ENCODE measurements at places on chromosomes 4 and X.

GRCh38 chr4:7591409-7592053, 156.8 kb upstream of the PSAPL1 start:
- DNase-seq, result no peak

- DNase-seq, result no peak
Observed at GRCh38 chr4:101695176-101695575, 95.4 kb upstream of the BANK1 start.

DNA sequence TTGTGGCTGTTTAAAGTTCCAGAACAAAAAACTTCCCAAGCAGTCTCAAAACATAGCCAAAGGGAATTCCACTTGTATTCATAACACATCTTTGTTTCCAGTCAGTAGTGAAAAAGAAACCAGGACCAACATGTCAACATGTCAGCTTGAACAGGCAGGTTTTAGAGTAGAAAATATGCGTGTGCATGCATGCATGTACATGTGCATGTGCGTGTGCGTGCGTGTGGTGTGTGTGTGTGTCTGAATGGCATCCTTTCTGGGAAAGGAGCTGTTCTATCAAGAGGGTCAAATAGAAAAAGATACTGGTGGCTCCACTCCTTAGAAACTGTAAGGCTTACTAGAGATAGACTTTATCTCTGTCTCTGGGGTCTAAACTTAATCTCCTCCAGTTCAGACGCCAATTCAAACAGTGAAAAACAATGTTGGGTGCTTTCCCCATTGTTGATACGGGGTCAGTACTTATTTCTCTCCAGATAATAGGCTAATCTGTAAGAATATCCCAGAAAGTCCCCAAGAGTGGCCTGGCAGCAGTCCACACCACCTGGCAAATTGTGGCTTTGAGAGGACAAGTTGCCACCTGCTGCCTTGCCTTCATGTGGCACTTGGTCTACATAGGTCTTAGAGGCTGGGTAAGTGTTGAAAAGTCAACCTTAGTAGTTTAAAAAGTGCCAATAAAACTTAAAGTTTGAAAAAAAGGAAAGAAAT, 110.4 kb downstream of the SCD5 start:
- no peak for DNase-seq

- DNase-seq, result no peak
Observed at GRCh38 chrX:41666251-41666650, 22.5 kb upstream of the GPR34 start.

DNA sequence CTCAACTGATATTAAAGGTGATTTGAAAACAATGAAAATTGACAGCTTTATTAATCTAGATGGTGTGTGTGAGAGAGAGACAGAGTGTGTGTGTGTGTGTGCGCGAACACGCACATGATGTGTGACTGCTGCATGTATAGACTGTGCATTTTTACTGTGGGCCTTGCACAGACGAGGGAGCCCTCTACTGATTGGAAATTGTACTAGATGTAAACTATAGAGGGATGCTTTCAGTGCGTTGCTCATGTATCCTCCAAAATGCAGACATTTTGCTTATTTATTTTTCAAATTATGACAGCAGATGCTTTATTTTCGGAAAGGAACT, 168.4 kb upstream of the GK2 start:
- DNase-seq, result no peak

DNA sequence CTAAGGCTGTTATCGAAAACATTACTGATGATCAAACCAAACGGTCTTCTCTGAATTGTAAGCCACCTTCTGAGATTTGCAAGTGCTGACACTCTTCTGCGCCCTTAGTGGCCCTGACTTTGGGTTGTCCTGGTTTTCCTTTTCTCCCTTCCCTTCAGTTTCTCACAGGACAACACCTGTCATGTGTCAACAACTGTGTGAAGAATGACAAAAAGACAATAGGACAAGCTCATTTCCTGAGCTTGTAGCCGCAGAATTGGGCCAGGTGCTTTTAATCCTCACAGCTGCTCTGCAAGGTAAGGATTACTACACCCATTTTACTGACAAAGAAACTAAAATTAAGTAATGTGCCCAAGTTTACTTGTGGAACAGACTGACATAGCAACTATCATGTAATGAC, 44.9 kb upstream of the TXK start:
- DNase-seq, result no peak

DNA sequence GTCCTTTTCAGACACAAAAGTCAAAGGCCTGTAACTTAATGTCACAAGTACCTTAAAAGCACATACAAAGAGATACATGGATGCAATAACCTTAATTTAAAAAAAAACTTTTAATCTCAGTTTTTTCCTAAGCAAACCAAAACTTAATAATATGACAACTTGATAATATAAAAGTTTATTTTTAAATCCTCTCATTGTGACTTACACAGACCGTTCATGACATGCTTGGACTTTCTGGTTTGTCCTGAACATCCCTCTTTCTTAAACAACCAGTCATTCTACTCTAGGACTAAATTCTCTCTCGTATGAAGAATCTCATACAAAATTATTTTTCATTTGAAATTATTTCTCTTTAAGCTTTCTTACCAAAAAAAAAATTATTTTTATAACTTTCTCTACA, 43.1 kb upstream of the CYP2U1 start:
- DNase-seq, result no peak

GRCh38 chr4:25065932-25066590, 35.3 kb upstream of the LGI2 start:
- DNase-seq, result no peak

- DNase-seq, result peak; percentile 35
Observed at GRCh38 chr4:1011022-1011665, at the start of gene FGFRL1. Gene FGFRL1, plus strand, starts transcription at chr4:1011626. Its CDS starts 860 bp downstream, at chr4:1012486.
